ENCODE measurements at places on chromosomes 3 and 15. TPM values are rescaled to one million over a fixed set of nuclear protein-coding genes. Genes with fewer than 3 reads are reported as not detected.

- DNase-seq: no peak
Observed at GRCh38 chr3:156843071-156843808, 17.1 kb downstream of the LEKR1 start.

- DNase-seq: no peak
Observed at GRCh38 chr3:3739330-3740060, 59.7 kb upstream of the LRRN1 start.

- DNase-seq: no peak
Observed at GRCh38 chr15:92377083-92377789, 16.4 kb upstream of the ST8SIA2 start.

DNA sequence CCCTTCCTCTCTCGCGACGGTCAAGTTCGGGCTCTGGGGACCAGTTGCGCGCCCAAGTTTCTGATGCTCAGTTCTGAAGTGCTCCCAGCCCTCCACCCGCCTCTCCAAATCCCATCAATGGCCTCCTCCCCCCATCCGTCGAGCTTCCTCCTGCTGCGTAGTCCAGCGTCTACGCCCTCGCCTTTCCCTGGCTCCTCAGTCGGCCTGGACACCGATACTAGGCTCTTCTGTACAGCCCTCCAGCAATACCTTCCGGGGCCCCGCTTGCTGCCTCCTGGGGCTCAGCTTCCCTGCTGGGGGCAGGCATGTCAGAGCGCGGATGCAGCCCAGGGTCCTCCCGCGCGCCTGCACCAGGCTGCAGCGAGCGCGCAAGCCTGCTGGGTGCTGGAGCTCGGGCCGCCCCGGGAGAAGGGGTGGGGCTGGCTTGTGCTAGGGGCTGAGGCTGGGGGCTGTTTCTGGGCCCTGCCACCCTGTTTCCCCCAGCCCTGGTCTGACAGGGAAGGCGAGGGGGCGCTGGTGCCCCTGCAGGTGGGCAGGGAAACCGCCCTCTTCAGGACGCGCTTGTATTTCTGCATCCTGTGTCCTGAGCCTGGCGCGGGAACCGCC lies 353.3 kb upstream of the SUCLG2 start:
- DNase-seq: peak; percentile 16

- DNase-seq: no peak
Observed at GRCh38 chr15:57649138-57649537, 57.4 kb upstream of the POLR2M start.

GRCh38 chr3:135246027-135246426 lies 451.0 kb downstream of the EPHB1 start:
- DNase-seq: no peak

DNA sequence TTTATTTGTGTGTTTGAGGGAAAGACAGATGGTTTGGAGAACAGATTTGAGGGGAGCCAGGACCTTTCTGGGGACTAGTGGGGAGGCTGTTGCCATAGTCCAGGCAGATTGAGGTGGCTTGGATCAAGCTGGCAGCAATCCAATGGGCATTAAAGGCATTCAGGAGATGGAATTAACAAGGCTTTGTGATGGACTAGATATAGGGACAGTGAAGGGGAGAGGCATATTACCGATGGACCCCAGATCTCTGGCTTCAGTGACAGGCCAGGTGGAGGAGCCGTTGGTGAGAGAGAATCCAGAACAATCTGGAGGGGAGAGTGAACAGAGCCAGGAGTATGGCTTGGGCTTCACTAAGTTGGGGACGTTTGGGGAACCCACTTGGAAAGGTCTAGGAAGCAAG lies 124.8 kb downstream of the EEFSEC start:
- no peak for DNase-seq

- no peak for DNase-seq
Observed at GRCh38 chr3:168186293-168186983, 90.7 kb upstream of the GOLIM4 start.

The CHSY1 gene
- 61.7 TPM for total RNA-seq

GRCh38 chr3:73094951-73095350 lies 33.5 kb downstream of the EBLN2 start:
- DNase-seq: no peak

The SNURF gene
- 12.1 TPM for total RNA-seq

DNA sequence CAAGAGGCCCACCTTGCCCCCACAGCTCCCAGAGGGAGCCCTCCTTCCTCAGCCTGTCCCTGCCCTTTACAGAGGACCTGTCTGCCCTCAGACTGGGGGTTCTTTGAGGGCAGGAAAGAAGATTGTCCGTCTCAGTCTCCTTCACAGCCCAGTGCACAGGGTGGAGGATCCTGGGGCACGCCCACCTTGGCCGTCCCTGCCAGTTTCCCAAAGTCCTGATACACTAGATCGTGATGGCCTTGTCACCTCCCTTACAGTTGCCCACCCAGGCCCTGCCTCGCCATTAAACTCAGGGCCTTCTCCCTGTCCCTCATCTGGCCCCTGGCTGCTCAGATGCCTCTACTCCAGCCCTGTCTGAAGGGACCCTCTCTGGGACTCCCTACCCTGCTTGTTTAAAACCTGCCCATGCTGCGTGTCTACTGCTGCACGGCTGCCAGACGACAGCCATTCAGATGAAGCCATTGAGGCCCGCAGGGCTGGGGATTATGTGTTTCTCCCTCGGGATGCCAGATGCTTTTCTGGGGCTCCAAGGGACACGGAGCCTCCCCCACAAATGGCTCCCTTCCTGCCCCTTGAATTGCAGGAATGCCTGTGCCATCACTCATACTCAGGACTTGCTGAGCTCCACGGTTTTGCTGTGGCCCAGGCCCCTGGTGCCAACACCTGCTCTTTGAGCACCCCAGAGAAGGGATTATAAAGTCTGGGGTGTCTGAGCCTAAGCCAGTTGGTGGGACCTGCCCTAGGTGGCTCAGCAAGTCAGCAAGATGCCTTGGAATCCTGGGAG lies 27.8 kb downstream of the ACSBG1 start:
- peak; percentile 5 for DNase-seq

The ZNF148 gene
- 41.9 TPM for total RNA-seq

The CCR3 gene
- 1.9 TPM for total RNA-seq

DNA sequence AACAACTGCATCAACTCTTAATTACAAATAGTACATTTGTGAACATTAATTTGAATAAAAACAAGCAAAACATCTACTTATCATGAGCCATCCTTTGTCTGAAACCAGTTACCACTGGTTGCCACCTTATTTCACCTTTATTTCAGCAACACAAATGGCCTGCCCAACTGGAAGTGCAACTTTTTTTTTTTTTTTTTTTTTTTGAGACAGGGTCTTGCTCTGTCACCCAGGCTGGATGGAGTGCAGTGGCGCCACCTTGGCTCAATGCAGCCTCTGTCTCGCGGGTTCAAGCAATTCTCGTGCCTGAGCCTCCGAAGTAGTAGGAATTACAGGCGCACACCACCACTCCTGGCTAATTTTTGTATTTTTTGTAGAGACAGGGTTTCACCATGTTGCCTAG lies 13.1 kb downstream of the WDR82 start:
- no peak for DNase-seq

- no peak for DNase-seq
Observed at GRCh38 chr3:113685956-113686721, 10.3 kb downstream of the USF3 start.

DNA sequence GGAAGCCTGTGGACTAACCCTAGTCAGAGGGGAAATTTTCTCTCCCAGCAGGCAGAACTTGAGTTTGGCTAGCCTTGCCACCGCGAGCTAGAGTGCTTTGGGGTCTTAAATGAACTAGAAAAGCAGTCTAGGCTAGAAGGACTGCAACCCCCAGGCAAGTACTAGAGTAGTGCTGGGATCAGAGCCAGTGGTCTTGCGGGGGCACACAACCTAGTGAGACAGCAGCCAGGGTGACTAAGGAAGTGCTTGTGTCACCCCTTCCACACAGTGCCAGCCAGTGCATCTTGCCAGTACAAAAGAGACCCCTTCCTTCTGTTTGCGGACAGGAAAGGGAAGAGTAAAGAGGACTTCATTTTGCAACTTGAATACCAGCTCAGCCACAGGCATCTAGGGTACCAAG lies 59.0 kb downstream of the GOLM2 start:
- DNase-seq: no peak

- DNase-seq: no peak
Observed at GRCh38 chr3:131025539-131025938, 1.1 kb downstream of the ASTE1 start.

The CKMT1A gene
- not detected for total RNA-seq

DNA sequence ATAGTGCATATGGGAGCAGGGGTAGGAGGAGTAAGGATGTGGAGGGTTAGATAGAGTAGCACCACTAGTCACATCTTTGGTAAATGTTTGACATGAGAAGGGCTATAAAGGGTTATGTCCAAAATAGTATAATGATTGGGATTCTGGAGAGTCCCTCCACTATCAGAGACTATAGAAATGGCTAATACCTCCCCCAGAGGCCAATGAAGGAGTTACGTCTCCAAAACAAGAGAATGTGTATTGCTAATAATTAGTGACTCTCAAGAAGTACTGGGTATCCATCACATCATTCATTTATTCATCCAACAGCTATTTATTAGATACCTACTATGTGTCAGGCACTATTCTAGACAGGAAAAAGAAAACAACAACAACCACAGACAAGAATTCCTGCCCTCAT lies 203.7 kb upstream of the UMPS start:
- no peak for DNase-seq

DNA sequence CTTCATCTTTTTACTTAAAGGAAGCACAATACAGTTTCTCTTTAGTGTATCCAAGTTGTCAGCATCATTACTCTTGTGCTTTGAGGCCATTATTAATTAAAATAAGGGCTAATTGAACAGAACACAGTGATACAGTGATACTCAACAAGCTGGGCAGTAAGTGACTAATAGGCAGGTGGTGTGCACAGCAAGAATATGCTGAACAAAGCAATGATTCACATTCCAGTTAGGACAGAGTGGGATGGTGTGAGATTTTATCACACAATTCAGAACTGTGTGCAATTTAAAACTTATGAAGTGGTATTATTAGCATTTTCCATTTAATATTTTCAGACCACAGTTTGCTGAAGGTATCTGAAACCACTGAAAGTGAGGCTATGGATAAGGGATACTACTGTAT lies 116.9 kb downstream of the PLOD2 start:
- DNase-seq: no peak

- no peak for DNase-seq
Observed at GRCh38 chr3:17639765-17640164, 102.7 kb downstream of the TBC1D5 start.

DNA sequence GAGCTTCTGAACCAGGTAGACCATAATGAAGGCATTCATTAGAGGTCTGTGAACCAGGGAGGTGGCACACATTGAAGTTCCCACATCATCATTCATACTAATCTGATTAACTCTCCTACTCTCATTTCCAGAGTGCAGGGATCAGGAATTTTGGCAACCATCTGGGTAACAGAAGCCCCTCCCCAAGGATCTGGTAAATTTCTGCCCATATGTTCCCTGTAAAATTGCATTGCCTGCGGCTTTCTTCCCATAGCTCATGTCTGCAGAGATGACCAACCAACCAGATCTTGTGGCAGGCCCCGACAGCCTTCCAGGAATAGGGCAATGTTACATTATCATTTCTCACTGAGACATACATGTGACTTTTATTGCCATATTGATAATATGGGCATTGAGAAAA lies 111.4 kb upstream of the CHL1 start:
- DNase-seq: no peak

GRCh38 chr15:73873889-73874511 lies 636 bp downstream of the TBC1D21 start:
- DNase-seq: peak; percentile 47

DNA sequence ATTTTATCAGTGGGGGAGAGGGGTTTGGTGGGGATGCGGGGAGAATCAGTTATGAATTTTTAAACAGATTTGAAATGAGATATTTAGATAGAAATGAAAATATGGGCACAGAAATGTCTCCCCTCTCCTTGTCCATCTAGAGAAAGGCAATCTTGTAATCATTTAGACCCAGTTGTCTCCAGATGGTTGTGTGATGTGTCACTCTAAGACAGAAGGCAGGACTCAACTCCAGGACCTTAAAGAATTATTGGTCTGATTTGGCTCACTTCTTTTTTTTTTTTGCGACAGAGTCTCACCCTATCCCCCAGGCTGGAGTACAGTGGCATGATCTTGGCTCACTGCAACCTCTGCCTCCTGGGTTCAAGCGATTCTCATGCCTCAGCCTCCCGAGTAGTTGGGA lies 77.2 kb downstream of the EOMES start:
- DNase-seq: no peak

- DNase-seq: no peak
Observed at GRCh38 chr15:74050556-74051234, 31.7 kb downstream of the GOLGA6A start.

GRCh38 chr3:184696697-184697096 lies 15.2 kb downstream of the MAGEF1 start:
- no peak for DNase-seq

- DNase-seq: no peak
Observed at GRCh38 chr3:194424953-194425352, 25.9 kb upstream of the GP5 start.

GRCh38 chr15:67197364-67197695 lies 57.1 kb downstream of the AAGAB start:
- no peak for DNase-seq

The PLCL2 gene
- 38.9 TPM for total RNA-seq

The PCLAF gene
- 110 TPM for total RNA-seq

DNA sequence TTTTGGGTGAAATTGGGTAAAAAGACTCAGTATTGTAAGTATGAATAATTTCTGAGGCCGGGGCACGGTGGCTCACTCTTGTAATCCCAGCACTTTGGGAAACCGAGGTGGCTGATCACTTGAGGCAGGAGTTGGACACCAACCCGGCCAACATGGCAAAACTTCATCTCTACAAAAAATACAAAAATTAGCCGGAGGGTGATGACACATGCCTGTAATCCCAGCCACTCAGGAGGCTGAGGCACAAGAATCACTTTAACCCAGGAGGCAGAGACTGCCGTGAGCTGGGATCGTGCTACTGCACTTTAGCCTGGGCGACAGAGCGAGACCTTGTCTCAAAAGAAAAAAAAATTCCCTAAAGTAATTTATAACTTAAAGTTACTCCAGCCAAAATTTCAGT lies 162.2 kb downstream of the APBA2 start:
- no peak for DNase-seq

DNA sequence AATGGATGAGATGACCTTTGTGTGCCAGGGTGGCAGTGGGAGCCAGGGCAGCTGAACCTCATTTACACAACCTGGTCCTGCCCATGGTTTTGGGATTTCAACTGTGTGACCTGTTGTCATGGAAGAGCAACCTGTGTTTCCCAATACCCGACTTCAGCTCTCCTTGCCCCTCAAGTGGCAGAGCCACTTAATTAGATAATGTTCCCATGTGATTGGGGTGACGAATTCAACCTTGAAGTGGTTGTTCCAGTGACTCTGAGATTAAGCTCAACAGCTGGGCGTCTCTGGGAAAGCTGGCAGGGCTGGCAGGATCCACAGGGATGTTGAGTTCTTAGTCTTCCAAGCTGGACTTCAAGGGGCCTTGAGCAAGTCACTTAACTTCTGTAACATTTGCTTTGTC lies 71.0 kb downstream of the THSD4 start:
- no peak for DNase-seq

All from activated CD4-positive, alpha-beta memory T cell treated with anti-CD3 and anti-CD28 coated beads, Interleukin-2, amount 10 ng/mL, durations not matched to agents 7 days and 5 days (primary cell).